ENCODE measurements at places on chromosomes 2 and 18.

DNA sequence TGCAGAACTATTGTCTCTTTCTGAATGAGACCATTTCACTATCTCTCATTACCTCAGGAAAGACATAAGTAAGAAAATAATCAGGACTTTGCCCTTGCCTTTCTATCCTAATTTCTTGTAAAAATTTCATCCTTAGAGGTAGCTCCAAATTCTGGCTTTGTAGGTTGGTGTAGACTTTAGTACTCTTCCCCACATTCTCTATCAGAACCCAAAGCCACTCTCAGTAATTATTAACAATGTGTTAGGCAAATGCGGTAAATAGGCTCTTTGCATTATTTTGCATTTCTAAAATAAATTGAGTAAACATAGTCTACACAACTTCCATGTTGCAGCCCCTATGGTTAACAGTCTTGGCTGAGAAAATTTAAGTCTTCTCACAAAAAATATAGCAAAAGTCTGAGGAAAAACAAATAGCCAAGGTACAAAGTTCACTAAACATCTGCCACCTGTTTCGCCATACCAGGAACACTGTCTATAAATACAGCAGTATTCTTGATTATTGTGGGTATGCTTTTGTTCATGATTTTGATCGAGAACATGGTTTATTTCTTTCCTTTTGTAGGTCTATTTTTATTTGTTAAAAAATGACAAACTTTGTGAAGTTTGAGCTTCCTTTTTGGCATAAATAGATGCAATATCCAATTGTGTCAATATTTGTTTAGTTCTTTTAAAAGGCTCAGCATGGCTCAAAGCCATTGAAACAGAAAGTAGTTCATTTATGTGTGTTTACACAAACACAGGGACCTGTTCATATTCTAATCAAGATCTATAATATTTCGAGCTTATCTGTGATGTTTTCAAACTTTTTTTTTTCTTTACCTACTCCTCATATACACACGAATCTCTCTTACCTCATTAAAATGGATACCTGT is 1061.5 kb downstream of the CNTNAP5 start:
- DNase-seq, result no peak

- no peak for DNase-seq
Observed at GRCh38 chr2:69570474-69570873, 73.1 kb downstream of the AAK1 start.

GRCh38 chr2:227057060-227057459 is 106.9 kb downstream of the COL4A4 start:
- no peak for DNase-seq

GRCh38 chr2:16760426-16760825 is 94.8 kb upstream of the CYRIA start:
- DNase-seq, result no peak

- no peak for DNase-seq
Observed at GRCh38 chr2:10454505-10454904, 6.4 kb upstream of the ODC1 start.

DNA sequence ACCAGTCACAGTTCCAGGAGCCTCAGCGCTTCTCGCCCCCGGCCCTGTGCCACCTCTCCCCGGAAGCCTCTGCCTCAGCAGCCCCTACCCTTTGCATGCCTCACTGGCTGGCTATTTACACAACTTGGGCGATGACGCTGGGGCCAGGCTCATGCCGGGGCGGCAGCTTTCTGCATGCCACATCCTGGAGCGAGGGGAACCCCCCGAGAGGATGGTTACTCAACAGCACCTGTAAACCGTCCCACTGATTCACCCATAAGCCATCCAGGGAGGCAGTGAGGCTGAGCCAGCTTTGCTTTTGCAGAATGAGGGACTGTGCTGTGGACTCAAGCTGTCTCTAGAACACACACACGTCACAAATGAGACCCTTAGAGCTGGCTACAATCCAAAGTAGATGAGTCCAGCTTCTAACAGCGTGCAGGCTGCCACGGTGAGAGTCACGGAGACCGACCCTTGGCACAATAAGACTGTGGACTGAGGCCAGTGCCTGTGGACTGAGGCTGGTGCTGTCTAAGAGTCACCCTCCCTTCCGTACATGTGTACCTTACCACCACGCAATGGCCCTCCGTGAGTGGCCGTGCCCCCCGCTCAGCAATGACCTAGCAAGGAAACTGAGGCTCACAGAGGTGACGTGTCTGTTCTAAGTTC is 45.6 kb upstream of the ODC1 start:
- peak; percentile 62 for DNase-seq

DNA sequence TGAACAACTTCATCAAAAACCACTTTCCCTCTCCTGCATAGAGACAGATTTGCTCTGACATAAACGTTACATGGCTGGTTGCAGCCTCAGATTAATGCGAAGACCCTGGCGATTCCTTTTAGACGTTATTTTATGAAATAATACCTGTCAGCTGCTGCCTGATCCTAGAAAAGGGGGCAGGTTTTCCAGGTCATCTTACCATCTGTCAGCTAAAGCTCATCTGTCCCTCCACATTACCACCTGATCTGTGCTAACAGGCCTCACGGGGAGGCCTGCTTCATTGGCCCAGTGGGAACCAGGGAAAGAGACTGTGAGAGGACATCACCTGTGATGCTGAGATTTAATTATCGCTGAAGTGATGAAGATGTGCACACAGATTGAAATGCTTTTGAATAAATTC is 261.0 kb downstream of the ARHGAP15 start:
- DNase-seq, result no peak

DNA sequence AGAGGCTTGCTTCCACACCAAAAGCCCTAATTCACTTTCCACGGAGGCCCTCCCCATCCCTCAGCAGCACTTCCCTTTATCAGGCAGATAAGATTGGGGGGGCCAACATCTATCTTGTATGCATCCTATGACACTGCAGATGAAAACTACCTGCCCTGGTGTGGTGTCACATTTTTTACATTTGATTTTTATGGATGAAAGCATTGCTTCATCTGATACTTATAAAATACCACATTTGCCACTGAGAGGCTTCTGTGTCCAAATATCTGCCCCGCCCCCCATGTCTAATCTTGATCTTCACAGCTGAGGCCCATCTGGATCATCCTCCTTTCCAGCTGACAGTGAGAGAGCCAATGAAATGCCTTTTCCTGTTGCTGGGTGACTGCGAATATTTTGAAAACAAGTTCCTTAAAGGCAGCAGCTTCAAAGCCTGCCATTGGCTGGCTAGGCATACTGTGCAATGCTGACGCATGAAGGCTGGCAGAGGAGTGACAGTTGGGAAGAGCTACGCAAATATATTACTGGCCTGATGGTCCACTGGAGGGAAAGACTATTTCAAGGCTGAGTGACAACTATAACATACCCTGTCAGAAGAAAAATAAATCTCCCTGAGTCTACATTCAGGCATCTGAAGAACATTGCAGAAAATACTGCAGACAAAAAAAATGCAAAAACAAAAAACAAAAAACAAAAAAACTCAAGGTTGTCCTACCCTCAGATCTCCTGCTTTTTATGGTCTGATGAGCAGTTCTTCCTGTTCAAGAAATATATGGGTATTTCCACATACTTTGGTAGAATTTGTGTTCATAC is 318.7 kb downstream of the PDE11A start:
- no peak for DNase-seq

DNA sequence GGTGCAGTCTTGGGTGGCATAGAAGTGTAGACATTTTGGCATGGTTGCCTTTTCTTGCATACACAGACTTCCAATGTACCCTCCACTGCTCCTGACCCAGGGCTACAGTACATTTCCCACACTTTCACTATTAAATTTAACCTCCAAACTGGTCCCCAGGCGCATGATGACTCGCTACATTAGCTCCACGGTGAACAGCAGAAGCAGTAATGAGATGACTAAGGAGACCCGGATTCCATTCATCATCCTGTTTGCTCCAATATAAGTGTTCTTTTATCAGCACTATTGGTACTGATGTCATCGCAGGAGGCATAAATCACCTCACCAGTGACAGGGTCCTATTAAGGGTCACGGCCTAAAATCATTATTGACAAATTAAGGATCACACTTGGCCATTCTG is 316.5 kb downstream of the EN1 start:
- no peak for DNase-seq

DNA sequence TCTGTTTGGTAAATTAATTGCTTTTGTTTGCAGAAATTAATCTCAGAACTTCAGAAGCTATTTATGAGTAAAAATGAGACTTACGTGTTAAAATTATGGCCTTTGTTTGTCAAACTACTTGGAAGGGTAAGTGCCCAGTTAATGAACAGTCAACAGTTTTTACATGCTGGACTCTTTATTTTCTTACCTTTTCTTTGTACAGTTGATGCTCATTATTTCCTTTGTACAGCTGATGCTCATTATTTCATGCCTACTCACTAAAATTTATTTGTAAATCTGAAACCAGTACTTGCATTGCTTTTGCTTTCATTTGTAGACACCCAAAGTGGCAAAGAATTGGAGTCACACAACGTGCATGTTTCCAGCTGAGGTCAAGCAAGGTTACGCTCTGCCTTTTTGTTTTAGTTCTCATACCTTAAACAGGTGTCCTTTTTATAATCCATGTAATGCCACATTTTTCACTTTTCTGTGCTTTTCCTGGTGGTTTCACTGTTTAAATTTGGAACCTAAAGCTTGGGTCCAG is 13.3 kb downstream of the RIF1 start:
- DNase-seq, result no peak

DNA sequence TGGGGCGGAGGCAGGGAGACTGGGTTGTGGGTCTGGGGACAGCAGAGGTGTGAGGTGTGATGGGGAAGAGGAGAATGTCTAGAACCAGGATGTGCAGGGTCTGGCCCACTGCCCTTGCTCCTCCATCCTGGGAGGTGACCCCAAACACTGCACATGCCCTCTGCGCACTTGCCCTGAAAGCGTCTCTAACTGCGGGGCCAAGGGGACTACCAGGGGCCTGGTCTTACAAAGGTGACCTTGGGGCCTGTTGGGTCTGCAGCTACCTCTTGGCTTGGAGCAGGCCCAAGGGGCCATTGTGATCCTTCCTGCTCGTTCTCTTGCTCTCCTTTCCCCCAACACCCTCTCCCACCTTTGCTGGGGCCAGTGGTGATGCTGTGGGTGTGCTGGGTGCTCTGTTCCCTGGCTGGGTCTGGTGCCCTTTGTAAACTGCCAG is 48.0 kb upstream of the FAHD2A start:
- no peak for DNase-seq

GRCh38 chr2:209907746-209908145 is 94.7 kb upstream of the RPE start:
- no peak for DNase-seq

- DNase-seq, result no peak
Observed at GRCh38 chr2:96103761-96104486, 12.4 kb downstream of the ADRA2B start.

- DNase-seq, result no peak
Observed at GRCh38 chr2:144682248-144682647, 162.3 kb upstream of the ZEB2 start.

GRCh38 chr2:235502336-235502735 is 8.5 kb downstream of the AGAP1 start:
- no peak for DNase-seq

Measured in stimulated activated CD8-positive, alpha-beta memory T cell treated with anti-CD3 and anti-CD28 coated beads, Interleukin-4, amount 100 ng/mL, for 1 hour (primary cell).